ENCODE measurements at places on chromosomes 12 and 14.

GRCh38 chr14:64743061-64743460 is 38.8 kb downstream of the PLEKHG3 start:
- H3K27me3 ChIP-seq, result no peaks in the 10 kb centered on the region
- H3K27ac ChIP-seq, result no peak overlapping the region
- H3K4me3 ChIP-seq, result no peak overlapping the region
- peaks cover 24% of the 10 kb centered on the region for H3K4me1 ChIP-seq

- H3K4me3 ChIP-seq, result no peak overlapping the region
- H3K27ac ChIP-seq, result no peak overlapping the region
- DNase-seq, result no peak
- H3K4me1 ChIP-seq, result no peaks in the 10 kb centered on the region
These were observed 54.6 kb upstream of the HELB start for GRCh38 chr12:66247741-66248140.

- DNase-seq, result no peak
- H3K27ac ChIP-seq, result no peak overlapping the region
- no peak overlapping the region for H3K4me3 ChIP-seq
- H3K36me3 ChIP-seq, result no peaks in the 10 kb centered on the region
- no peaks in the 10 kb centered on the region for H3K27me3 ChIP-seq
- H3K4me1 ChIP-seq, result no peaks in the 10 kb centered on the region
These were observed 1352.9 kb downstream of the TMEM121 start for GRCh38 chr14:106879241-106879640.

GRCh38 chr14:104894331-104895206 is 29.5 kb downstream of the CEP170B start:
- no peaks in the 10 kb centered on the region for H3K27me3 ChIP-seq
- no peaks in the 10 kb centered on the region for H3K4me1 ChIP-seq
- H3K4me3 ChIP-seq, result no peak overlapping the region
- H3K36me3 ChIP-seq, result no peaks in the 10 kb centered on the region
- no peak overlapping the region for H3K27ac ChIP-seq
- no peak for DNase-seq

- H3K27ac ChIP-seq, result no peak overlapping the region
- H3K36me3 ChIP-seq, result no peaks in the 10 kb centered on the region
- no peak overlapping the region for H3K4me3 ChIP-seq
- DNase-seq, result no peak
- no peaks in the 10 kb centered on the region for H3K27me3 ChIP-seq
- no peaks in the 10 kb centered on the region for H3K4me1 ChIP-seq
These were observed 73.2 kb downstream of the NTS start for GRCh38 chr12:85947286-85947685.

DNA sequence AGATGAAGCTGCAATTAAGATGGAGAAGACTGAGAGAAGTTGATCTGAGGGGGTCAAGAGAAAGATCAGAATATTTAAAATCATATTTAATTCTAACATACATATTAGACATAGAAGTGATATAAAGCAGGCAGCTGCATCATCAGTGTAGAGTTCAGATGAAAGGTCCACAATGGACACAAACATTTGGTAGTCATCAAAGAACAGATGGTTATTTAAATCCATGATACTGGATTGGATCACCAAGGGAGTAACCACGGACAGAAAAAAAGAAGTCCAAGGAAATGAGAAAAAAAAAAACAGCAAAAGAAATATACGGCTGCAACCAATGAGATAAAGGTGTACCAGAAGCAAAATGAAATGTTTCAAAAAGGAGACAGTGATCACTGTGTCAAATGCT is 20.1 kb downstream of the NOVA1 start:
- no peaks in the 10 kb centered on the region for H3K36me3 ChIP-seq
- no peaks in the 10 kb centered on the region for H3K4me1 ChIP-seq
- H3K27ac ChIP-seq, result no peak overlapping the region
- no peak overlapping the region for H3K4me3 ChIP-seq
- H3K27me3 ChIP-seq, result no peaks in the 10 kb centered on the region

GRCh38 chr12:113136990-113137511 is 1.5 kb upstream of the RASAL1 start:
- no peak overlapping the region for H3K4me3 ChIP-seq
- peaks cover 12% of the 10 kb centered on the region for H3K4me1 ChIP-seq
- no peaks in the 10 kb centered on the region for H3K27me3 ChIP-seq
- H3K27ac ChIP-seq, result no peak overlapping the region

DNA sequence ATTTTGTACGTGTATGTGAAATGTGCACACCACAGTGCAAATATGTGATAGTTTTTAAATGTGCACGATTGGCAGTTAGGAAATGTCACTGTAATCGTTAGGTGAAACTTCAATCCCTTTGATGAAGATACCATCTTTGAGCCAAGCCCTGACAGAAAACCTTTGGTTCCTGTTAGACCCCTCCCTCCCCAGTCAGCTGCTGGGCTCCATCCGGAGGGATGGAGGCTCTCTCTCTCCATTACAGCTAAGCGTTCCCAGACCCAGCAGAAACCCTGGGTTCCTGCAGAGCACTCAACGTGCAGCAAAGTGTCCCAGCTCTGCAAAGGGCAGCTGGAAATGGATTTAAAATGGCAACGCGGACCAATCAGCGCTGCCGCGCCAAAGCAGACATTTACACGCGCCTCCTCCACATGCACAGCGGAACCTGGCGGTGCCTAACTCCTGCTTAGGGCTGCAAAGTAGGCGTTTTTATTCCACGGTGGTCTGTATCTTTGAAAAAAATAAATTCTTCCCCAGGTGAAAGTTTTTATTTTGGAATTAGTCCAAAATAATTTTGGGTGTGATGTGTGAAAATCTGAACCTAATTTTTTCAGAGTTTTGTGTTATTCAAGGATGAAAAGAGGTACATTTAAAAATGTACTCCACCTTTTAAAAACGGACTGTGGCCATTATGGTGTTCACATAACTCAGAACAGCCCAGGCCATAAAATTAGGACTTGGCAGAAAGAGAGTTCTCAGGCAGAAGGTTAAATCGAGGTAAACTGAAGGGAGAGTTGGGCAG is 1.4 kb upstream of the HMGA2 start:
- H3K4me1 ChIP-seq, result peaks cover 5% of the 10 kb centered on the region
- DNase-seq, result no peak
- H3K4me3 ChIP-seq, result no peak overlapping the region
- peaks cover 7% of the 10 kb centered on the region for H3K27me3 ChIP-seq

- H3K27me3 ChIP-seq, result no peaks in the 10 kb centered on the region
- DNase-seq, result no peak
- no peaks in the 10 kb centered on the region for H3K4me1 ChIP-seq
- no peak overlapping the region for H3K27ac ChIP-seq
These were observed 132.1 kb downstream of the SAMD4A start for GRCh38 chr14:54698966-54699530.

GRCh38 chr14:50800032-50800431 is 30.9 kb downstream of the NIN start:
- DNase-seq, result no peak
- no peak overlapping the region for H3K4me3 ChIP-seq
- no peak overlapping the region for H3K27ac ChIP-seq
- no peaks in the 10 kb centered on the region for H3K27me3 ChIP-seq

- peak overlapping the region; percentile 83 for H3K4me3 ChIP-seq
- H3K27ac ChIP-seq, result peak overlapping the region; percentile 96
- DNase-seq, result peak; percentile 46
- H3K36me3 ChIP-seq, result peaks cover 8% of the 10 kb centered on the region
- no peaks in the 10 kb centered on the region for H3K27me3 ChIP-seq
- H3K4me1 ChIP-seq, result peaks cover 70% of the 10 kb centered on the region
These were observed 747 bp downstream of the IRF2BPL start for GRCh38 chr14:77027538-77028383.

- no peaks in the 10 kb centered on the region for H3K4me1 ChIP-seq
- H3K36me3 ChIP-seq, result no peaks in the 10 kb centered on the region
- no peak overlapping the region for H3K4me3 ChIP-seq
- H3K27ac ChIP-seq, result no peak overlapping the region
- no peak for DNase-seq
- no peaks in the 10 kb centered on the region for H3K27me3 ChIP-seq
These were observed 75.9 kb upstream of the C14orf180 start for GRCh38 chr14:104503691-104504090.

- H3K27me3 ChIP-seq, result peaks cover 33% of the 10 kb centered on the region
- no peaks in the 10 kb centered on the region for H3K36me3 ChIP-seq
These were observed 7.6 kb upstream of the SIX1 start for GRCh38 chr14:60656686-60657455.

DNA sequence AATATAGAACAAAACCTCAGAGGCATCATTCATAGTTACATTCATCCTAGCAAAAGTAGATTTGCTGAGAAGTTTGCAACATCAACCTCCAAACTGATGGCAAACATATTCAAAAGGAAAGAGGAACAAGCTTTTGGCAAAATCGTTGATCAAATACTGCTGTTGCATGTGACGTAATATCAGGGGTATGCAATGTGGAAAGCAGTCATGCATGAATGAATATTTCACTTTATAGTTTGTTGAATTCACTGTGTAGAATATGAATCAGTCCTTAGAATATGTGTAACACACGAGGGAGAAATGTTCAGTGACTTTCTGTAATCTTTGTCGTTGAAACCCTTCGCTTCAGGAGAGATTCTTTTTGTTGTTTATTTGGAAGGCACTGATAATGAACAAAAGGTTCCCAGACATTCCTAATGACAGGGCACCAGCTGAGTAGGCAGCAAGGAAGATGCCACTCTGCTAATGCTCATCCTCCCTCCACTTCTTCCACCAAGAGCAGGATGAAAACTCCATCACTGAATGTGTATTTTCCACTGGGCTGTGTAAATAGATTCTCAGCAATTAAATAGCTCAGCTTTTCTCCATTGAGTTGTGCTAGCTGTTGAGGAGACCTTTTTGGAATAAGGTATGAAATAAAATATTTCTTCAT is 126.1 kb downstream of the PELI2 start:
- H3K36me3 ChIP-seq, result no peaks in the 10 kb centered on the region
- no peak for DNase-seq
- H3K4me3 ChIP-seq, result no peak overlapping the region
- no peaks in the 10 kb centered on the region for H3K27me3 ChIP-seq

GRCh38 chr14:57530571-57530970 is 36.9 kb upstream of the CCDC198 start:
- no peak for DNase-seq
- no peak overlapping the region for H3K4me3 ChIP-seq
- H3K27ac ChIP-seq, result no peak overlapping the region
- H3K36me3 ChIP-seq, result no peaks in the 10 kb centered on the region
- H3K27me3 ChIP-seq, result no peaks in the 10 kb centered on the region

- peaks cover 2% of the 10 kb centered on the region for H3K27me3 ChIP-seq
- no peaks in the 10 kb centered on the region for H3K36me3 ChIP-seq
- no peak overlapping the region for H3K27ac ChIP-seq
These were observed 71.9 kb upstream of the HOXC13 start for GRCh38 chr12:53866727-53867126.

GRCh38 chr12:45863332-45863731 is 127.0 kb downstream of the SCAF11 start:
- no peaks in the 10 kb centered on the region for H3K4me1 ChIP-seq
- H3K36me3 ChIP-seq, result peaks cover 7% of the 10 kb centered on the region
- no peak overlapping the region for H3K27ac ChIP-seq

DNA sequence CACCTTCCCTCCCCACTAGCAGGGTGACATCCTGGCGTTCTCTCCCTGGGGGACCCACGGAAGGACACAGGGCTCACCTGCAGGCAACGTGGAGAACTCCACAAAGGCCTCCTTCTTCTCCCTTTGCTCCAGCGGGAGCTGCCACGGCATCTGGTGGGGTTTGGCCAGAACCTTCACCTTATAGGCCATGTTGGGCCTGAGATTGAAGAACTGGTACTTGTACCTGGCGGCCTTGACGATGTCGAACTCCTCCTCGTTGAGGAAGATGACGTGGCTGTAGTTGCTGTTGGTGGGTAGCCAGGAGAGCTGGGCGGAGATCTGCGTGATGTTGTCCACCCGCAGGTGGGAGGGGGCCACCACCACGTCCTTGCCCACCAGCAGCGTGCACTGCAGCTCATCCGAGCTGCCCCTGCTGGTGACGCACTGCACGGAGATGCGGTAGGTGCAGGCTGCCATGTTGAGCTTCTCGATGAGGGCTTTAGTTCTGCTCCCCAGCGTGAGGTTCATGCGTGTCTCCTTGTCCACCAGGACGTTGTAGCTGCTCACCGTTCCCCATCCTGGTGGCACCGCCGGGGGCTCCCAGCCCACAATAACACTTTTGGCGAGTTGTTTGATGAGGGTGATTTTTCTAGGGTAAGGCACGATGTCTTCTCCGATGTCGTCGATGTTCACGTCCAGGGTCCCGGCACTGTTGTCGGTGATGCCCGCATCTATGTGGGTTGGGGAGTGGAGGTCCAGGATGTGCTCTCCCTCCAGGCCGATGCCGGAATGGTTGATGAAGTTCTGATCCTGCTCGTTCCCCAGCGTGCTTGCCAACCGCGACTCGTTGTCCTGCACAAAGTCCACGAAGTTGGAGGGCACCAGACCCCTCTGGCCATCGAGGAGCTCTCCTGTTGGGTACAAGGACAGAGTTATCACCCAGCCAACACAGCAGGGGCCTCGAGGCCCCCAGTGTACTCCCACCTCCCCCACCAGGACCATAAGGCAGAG is 104.4 kb downstream of the PIWIL1 start:
- no peaks in the 10 kb centered on the region for H3K4me1 ChIP-seq
- no peaks in the 10 kb centered on the region for H3K36me3 ChIP-seq
- no peaks in the 10 kb centered on the region for H3K27me3 ChIP-seq

DNA sequence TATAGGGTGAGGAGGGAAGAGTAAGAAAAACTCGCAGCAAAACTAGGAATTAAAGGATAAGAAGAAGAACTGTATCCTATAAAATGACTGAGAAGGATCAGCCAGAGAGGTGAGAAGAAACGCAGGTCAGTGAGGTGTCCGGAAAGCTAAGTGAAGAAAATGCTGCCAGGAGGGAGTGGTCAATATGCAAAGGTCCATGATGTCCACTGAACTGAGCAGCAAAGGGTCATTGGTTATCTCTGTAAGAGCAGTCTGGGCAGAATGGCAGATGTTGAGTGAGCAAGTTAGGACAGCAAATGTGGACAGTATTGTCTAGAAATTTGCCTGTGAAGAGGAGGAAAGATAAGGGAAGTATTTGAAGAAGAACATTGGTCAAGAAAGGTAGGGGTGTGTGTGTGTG is 155.4 kb downstream of the SRGAP1 start:
- no peak overlapping the region for H3K27ac ChIP-seq
- no peak for DNase-seq
- H3K4me1 ChIP-seq, result no peaks in the 10 kb centered on the region

Data from effector memory CD4-positive, alpha-beta T cell (primary cell).